Skin of body (tissue), 3 donors: ENCODE measurements at places on chromosomes 7 and 10. TPM values are rescaled to one million over a fixed set of nuclear protein-coding genes. Genes with fewer than 3 reads are reported as not detected.

The PLXDC2 gene
- 63.2 TPM for total RNA-seq

The PPRC1 gene
- 23.3 TPM for total RNA-seq

The SEMA3D gene
- total RNA-seq: 72.6 TPM

The CHST15 gene
- total RNA-seq: 16.5 TPM

The SYT15B gene
- 0.59 TPM for total RNA-seq

The RNLS gene
- 6.5 TPM for total RNA-seq

The AKR1C3 gene
- 2.6 TPM for total RNA-seq

The TMEM196 gene
- under 0.01 TPM for total RNA-seq

The UMAD1 gene
- total RNA-seq: 8.5 TPM

The EFCAB10 gene
- not detected for total RNA-seq

The RPEL1 gene
- not detected for total RNA-seq

The NDUFB2 gene
- total RNA-seq: 77.3 TPM

The SPACDR gene
- total RNA-seq: 0.49 TPM

The SLC26A3 gene
- total RNA-seq: not detected
